ENCODE measurements at places on chromosomes 2 and 18. TPM values are rescaled to one million over a fixed set of nuclear protein-coding genes. Genes with fewer than 3 reads are reported as not detected.
A peak's percentile ranks its signal among the peaks of the same experiment; 100 is the strongest.

DNA sequence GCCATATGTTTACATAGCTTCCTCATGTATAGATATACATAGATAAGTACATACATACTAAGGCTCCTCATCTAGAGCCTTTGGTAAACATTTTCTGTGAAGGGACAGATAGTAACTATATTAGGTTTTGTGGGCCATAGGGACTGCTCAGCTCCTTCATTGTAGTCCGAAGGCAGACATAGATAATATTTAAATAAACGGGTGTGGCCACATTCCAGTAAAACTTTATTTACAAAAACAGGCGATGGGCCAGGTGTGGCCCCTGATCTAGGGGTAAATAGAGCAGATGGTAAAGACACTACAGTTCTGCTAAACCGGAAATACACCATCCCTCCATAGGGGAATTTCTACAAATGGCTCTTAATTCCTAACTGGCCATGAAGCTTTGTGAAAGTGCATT lies 7.3 kb downstream of the COQ10B start:
- DNase-seq = no peak

DNA sequence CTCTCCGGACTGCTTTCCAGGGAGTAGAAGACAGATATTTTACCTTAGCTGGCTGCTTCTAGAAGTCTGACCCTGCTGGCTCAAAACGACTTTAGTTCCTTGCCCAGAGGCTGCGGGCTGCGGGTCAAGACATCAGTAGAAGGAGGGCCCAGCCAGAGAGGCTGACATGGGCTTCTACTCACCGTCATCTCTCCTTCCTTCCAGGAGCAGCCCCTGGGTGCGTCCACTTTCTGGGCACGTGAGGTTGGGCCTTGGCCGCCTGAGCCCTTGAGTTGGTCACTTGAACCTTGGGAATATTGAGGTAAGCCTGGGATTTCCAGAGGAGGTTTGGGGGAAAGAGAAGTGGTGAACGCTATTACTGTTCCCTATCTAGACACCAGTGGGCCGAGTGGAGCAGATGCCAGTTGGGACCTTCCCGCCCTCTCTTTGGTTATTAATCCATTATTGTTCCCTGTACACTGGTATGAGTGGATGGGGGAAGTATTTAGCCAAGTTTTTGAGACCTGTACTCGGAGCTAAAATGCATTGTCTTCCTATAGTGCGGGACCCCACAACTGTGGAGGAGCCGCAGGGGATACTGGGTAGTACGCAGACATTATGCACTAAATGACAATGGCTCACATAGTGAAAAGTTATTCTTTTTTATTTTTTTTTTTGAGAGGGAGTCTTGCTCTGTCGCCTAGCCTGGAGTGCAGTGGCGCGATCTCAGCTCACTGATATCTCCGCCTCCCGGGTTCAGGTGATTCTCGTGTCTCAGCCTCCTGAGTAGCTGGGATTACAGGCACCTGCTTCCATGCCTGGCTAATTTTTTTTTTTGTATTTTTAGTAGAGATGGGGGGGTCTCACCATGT lies 26.3 kb upstream of the CASP8 start:
- DNase-seq = no peak

DNA sequence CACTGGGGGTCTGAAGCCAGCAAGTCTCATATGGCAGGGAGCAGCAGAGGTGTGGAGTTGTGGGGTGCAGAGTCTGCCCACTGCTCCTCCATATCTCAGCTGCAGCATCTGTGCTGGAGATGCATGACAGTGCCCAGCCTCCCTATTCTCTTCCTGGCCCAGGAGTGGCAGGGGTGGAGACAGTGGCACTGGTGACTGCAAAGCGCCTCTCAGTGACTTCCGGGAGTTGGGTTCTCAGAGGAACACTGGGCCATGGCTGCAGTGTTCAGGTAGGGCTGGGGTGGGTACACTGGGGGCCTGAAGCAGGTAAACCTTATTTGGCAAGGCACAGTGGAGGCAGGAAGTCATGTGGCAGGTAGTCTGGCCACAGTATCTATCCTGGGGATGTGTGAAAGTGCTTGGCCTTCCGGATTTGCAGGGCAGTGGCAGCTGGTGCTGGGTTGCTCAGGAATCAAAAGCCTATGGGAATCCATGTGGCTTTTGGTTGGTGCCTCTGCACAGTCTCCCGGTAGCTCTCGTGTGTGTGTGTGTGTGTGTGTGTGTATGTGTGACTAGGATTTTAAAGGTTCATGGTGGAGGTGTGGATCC lies 60.3 kb upstream of the THUMPD2 start:
- no peak for DNase-seq

DNA sequence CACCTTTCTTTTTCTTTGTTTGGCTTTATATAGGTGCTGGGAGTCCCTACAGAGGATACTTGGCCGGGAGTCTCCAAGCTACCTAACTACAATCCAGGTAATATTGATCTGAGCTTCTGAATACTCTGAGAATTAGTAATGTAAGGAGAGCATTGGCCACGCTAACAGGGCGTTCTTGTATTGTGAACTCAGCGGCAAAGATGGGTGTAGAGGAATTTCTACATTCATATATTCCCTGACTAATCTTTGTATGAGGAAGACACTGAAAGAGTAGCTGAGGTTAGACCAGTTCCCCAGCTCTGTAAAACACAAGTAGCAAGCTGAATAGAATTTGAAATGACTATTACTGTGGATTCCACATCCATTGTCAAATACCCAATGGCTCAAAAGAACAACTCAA lies 48.5 kb downstream of the CDK15 start:
- no peak for DNase-seq

GRCh38 chr18:22052405-22053105 lies 116.8 kb upstream of the GATA6 start:
- DNase-seq = no peak

DNA sequence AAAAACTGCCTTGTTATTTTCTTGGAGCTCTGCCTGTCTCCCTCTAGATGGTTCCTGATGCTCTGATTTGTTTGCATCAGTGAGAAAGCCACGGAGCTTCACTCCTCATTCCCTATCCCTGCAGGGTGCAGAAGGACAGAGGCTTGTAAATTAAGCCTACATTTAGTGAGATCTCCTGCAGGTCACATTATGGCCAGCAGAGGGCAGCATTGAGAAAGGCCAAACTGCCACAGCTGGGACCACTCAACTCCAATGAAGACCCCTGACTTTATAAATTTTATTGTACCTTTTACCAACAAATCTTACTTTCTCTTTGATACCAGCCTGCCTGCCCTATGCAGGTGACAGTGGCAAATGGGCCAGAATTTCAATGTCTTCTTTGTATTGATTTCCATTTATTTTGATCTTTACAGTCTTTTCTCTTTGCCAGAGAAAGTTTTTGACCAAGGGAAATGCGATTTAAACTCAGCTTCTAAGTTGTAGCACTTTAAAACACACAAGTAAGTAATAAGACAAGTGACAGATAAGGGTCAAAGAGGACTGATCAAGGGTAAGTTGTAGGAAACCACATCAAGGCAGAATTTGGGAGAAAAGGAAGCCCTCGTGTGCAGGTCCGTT lies 1029.1 kb upstream of the KLHL29 start:
- no peak for DNase-seq

RPRM gene
- not detected for total RNA-seq

- DNase-seq = no peak
Measured at GRCh38 chr2:19332503-19332902, 25.9 kb downstream of the OSR1 start.

ASXL3 gene
- 0.76 TPM for total RNA-seq

HNMT gene
- 3.0 TPM for total RNA-seq

AMER3 gene
- total RNA-seq = not detected

GRCh38 chr2:155633887-155634570 lies 698.5 kb downstream of the NR4A2 start:
- no peak for DNase-seq

LRRTM4 gene
- total RNA-seq = not detected

SLC25A12 gene
- 9.9 TPM for total RNA-seq

VIT gene
- 0.26 TPM for total RNA-seq

DCC gene
- total RNA-seq = not detected

DNA sequence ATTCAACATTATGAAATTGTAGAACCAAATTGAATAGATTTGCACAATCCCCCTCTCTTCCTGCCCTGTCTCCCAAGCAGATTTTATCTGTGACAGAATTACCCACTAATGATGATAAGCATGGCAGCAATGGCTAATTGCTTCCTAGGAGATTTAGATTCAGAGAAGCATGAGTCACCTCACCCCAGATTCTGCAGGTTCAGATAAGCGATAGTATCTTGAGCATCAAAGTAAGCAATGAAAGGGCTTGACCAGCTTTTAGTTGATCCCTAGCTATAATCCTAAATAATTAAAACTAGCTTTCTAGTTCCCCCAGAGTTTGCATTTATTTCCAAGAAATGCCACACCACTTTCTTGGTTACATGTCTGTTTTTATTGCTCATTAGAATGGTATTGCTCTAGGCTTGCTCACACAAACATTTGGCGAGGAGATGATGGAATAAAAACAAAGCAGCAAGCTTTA lies 204.3 kb downstream of the GULP1 start:
- DNase-seq = no peak

GRCh38 chr2:179898873-179899272 lies 37.5 kb upstream of the ZNF385B start:
- peak; percentile 37 for DNase-seq

- no peak for DNase-seq
Measured at GRCh38 chr2:5756272-5756671, 64.1 kb downstream of the SOX11 start.

DNA sequence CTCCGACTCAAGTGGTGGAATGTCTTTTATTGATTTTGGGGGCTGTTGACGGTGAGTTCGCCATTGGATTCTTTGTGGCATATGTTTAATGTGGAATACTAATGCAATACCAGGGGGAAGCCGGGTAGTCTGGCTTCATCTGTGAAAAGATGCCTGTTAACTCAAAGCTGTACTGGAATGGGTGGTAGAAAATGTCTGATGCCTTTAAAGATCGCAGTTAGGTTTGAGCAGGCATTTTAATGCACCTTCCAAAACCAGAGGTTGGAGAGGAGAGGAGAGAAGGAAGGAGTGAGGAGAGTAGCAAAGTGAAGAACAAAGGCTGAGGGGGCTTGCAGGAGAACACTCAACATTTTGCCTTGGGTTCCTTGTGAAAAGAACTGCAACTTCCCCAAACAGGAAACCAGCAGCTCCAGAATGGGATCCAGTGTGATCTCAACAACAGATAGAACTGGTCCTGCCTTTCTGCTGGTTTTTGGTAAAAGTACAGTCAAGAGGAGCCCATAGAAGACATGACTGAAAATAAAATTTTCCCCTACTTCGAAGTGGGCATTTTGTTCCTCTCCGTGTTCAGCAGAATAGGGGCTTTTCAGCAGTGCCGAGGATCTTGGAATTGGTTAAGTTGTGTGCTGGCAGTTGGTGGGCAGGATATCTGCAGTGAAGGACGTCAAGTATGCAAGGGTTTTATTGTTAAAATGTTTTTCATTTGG lies 1.5 kb downstream of the ZNF532 start:
- DNase-seq = no peak

GRCh38 chr2:31813016-31813415 lies 197.8 kb downstream of the MEMO1 start:
- no peak for DNase-seq

- peak; percentile 47 for DNase-seq
Measured at GRCh38 chr2:102841107-102841840, 79.4 kb downstream of the TMEM182 start.

- DNase-seq = no peak
Measured at GRCh38 chr2:228059735-228060134, 121.8 kb downstream of the SPHKAP start.

NR4A2 gene
- total RNA-seq = 0.25 TPM

MC4R gene
- total RNA-seq = not detected

- no peak for DNase-seq
Measured at GRCh38 chr18:26653943-26654615, 105.7 kb upstream of the KCTD1 start.

CAVIN2 gene
- 282 TPM for total RNA-seq

- no peak for DNase-seq
Measured at GRCh38 chr2:96233880-96234316, 25.3 kb upstream of the STARD7 start.

- DNase-seq = no peak
Measured at GRCh38 chr2:235333076-235333475, 160.8 kb upstream of the AGAP1 start.

DNA sequence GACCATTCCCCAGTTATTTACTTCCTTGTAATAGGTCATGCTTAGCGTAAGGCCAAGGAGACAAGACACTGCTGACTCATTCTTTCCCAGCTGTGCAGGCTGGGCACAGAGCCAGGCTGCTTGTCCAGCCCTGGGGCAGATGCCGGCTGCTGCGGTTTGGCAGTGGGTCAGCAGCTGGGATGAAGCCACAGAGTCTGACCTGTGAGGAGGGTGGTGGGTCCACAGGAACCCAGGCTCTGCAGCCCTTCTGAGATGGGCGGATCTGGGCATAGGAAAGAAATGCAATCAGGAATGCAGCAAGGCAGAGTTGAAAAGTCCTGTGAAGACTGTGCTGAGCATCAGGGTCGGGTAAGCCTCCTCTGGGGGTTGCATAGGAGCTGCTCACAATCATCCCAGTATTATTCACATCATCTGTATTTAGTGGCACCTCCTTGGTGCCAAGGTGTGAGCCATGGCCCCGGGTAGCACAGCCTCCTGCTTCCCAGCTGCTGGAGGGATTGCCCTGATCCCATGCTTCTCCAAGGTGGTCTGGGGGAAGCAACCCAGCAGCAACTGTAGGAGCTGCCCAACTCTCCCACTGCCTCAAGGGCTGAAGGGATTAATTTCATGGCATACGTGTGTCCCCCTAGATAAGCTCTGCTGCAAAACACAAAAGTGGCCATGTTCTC lies 139.0 kb downstream of the DDX1 start:
- peak; percentile 97 for DNase-seq

DNA sequence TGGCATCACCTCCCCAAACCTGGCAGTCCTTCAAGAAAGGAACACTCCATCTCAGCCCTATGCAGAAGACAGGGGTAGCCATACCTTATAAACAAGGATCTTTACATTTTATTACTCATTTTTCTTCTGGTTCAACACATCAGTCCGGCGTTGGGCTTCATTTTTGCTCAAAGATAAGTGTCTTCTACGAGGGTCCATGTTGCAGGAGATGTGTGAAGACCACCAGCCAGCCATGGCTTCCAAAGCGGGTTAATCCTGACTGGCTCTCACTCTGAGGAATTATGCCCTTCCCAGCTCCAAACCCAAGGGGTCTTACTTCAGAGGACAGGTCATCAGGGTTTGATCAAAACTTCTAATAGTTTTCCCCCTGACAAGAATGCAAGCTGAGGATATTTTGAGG lies 23.9 kb upstream of the GNAL start:
- no peak for DNase-seq

- no peak for DNase-seq
Measured at GRCh38 chr18:3651266-3651665, 201.3 kb downstream of the TGIF1 start.

DNA sequence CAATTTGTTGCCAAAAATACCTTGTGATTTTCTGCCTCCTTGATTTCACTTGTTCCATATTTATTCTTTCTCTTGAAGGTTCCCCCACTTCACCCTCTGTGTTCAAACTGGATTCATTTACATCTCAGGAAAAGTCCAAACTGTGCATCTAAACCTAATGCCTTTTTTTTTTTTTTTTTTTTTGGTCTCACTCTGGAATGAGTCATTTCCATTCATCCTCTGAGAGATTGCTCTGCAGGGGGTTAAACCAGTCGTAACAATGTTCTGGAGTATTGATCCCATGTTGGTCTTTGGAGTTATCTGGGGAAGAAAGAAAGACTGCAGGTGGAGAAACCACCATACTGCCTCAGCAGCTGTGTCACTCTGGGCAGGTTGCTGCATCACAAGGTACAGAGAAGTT lies 119.7 kb downstream of the TACR1 start:
- no peak for DNase-seq

GKN1 gene
- not detected for total RNA-seq

GRCh38 chr2:219210196-219210885 lies 3.8 kb downstream of the ZFAND2B start:
- DNase-seq = no peak

IL1A gene
- total RNA-seq = not detected
